ENCODE measurements at places on chromosomes 1 and 21. TPM values are rescaled to one million over a fixed set of nuclear protein-coding genes. Genes with fewer than 3 reads are reported as not detected.

DNA sequence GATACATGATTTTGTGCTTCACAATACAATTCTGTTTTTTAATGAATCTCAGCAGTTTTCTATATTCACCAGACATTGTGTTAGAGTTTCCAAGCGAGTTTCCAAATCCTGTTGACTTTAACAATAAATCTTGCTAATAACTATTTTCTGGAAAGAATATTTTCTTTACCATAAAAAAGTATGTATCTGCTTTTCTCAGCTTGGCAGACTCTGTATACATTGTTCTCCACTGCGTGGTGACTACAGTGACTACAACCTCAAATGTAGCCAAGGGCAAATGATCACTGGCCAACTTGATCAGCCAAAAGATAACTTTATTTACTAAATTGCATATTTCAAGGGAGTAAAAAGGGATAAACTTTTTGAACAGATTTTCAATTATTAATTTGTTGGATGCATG lies 325.9 kb upstream of the ADAMTS5 start:
- no peaks in the 10 kb centered on the region for H3K4me1 ChIP-seq
- no peak for DNase-seq
- no peak overlapping the region for H3K27ac ChIP-seq
- H3K4me3 ChIP-seq: no peak overlapping the region
- H3K36me3 ChIP-seq: no peaks in the 10 kb centered on the region
- H3K27me3 ChIP-seq: no peaks in the 10 kb centered on the region

DNA sequence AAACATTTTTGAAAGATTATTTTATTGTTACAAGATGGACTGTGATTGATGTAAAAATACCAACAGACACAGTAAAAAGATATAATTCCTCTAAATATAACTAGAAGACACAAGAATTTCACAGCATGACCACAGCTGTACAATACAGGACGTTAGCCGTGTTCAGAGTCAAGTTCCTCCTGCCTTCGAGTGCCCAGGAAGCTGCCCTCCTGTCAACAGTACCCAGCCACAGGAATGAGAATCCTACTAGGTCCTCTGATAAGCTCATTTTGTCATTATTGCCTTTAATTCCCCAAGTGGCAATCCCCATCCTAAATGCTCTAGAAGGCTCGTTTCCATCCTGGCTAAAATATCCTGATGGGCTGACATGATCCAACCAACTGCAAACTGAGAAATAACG lies 16.4 kb upstream of the CAPN2 start:
- H3K27me3 ChIP-seq: no peaks in the 10 kb centered on the region
- H3K36me3 ChIP-seq: no peaks in the 10 kb centered on the region
- no peak overlapping the region for H3K27ac ChIP-seq
- H3K4me3 ChIP-seq: no peak overlapping the region

GRCh38 chr1:145740269-145740668 lies 21.0 kb downstream of the CD160 start:
- peak overlapping the region; percentile 86 for H3K27ac ChIP-seq
- H3K4me3 ChIP-seq: no peak overlapping the region
- H3K36me3 ChIP-seq: peaks cover 14% of the 10 kb centered on the region
- H3K4me1 ChIP-seq: peaks cover 36% of the 10 kb centered on the region
- peak; percentile 93 for DNase-seq

- DNase-seq: no peak
- peaks cover 14% of the 10 kb centered on the region for H3K4me1 ChIP-seq
- no peaks in the 10 kb centered on the region for H3K36me3 ChIP-seq
- no peaks in the 10 kb centered on the region for H3K27me3 ChIP-seq
- H3K27ac ChIP-seq: no peak overlapping the region
- H3K4me3 ChIP-seq: no peak overlapping the region
These were observed 110.7 kb downstream of the ROR1 start for GRCh38 chr1:63884486-63884885.

DNA sequence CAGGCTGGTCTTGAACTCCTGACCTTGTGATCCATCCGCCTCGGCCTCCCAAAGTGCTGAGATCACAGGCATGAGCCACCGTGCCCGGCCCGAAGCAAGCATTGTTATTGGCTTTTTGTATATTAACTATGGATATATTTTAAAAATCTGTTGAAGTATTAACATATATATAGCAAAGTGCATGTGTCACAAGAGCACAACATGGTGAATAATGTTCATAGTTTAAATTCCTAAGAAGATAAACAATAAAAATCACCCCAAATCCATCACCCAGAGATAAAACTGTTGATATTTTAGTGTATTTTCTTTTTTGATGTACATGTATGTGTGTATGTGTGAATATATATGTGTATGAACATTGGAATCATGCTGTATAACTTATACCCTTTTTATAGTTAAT lies 9.1 kb upstream of the FOXE3 start:
- H3K27me3 ChIP-seq: no peaks in the 10 kb centered on the region
- H3K4me3 ChIP-seq: no peak overlapping the region
- H3K27ac ChIP-seq: no peak overlapping the region
- H3K36me3 ChIP-seq: no peaks in the 10 kb centered on the region

DNA sequence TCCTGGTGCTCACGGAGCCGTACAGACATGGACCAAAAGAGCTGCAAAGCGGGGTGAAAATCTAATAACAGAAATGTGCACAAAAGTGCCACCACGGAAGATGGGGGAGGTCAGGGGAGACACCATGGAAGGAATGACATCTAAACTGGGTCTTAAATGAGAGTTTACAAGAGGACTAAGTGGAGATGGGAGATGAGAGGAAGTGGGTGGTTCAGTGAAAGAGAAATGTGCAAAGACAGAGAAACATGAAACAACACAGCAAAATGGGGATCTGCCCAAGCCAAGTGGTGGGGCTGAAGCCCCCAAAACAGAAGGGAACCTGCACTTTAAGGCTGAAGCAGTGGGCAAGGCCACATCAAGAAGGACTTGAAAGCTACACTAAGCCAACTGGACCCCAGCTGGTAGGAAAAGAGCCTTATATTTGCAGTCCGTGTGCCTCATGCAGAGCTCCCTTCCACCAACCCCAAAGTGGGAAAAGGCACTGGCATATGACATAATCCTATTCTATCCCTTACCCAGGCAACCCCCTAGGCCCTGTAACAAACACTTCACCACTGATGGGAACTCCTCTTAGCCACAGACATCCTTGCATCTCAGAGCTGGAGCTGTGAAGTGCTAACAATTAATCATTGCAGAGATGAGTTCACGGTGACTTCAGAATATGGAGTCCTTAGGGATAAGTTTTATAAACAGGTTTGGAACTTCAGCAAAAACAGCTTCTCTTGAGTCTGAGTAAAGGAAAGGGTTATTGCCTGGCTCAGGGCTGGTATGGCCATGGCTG lies 198.6 kb upstream of the EDN2 start:
- no peak overlapping the region for H3K4me3 ChIP-seq
- DNase-seq: no peak
- peaks cover 10% of the 10 kb centered on the region for H3K4me1 ChIP-seq
- H3K36me3 ChIP-seq: no peaks in the 10 kb centered on the region
- H3K27ac ChIP-seq: no peak overlapping the region

DNA sequence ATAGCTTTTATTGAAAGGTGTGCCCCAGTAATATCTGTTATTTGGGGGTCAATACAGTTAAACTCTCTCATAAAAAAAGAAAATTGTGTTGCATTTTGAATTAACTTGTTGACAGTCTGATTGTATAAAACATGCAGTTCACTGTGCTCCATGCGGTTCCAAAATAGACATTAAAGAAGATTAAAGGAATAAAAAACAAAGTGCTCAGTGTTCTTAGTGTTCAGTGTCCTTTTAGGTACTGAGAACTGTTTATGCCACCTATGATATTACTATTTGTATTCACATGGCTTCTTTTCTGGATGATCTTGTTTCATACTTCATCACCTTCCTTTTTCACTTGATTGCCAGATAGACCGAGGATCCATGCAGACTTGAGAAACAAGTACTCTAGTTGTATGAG lies 15.3 kb upstream of the SGIP1 start:
- no peak overlapping the region for H3K27ac ChIP-seq
- H3K27me3 ChIP-seq: no peaks in the 10 kb centered on the region
- H3K4me3 ChIP-seq: no peak overlapping the region

DNA sequence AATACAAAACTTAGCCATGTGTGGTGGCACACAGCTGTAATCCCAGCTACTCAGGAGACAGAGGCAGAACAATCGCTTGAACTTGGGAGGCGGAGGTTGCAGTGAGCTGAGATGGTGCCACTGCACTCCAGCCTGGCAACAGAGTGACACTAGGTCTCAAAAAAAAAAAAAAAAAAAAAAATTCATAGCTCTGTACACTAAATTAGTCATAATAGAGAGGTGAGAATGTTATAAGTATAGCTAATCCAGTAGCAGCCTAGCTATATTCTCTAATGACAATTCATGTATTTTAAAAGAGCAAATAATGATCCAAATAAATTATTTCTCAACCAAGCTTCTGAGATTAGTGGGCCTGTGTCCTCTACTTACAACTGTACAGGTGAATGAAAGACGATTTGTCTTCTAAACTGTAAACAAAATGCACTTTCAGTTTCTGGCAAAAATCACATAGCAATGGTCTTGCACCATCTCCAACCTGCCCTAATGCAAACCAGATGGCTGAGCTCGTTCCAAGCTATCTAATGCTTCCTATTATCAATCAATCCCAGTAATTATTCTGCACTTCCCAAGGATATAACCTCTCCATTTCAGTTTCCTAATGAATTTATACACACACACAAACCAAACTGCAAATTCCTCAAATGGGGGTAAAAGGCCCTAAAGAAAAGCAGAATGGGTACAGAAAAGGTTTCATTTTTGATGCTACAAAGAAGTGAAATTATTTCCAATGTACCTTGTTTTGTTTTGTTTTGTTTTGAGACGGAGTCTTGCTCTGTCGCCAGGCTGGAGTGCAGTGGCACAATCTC lies 56.5 kb downstream of the GATAD2B start:
- H3K4me3 ChIP-seq: no peak overlapping the region
- no peaks in the 10 kb centered on the region for H3K4me1 ChIP-seq
- H3K27me3 ChIP-seq: no peaks in the 10 kb centered on the region

GRCh38 chr1:198124673-198125072 lies 32.1 kb upstream of the NEK7 start:
- H3K4me3 ChIP-seq: no peak overlapping the region
- H3K27me3 ChIP-seq: no peaks in the 10 kb centered on the region
- no peaks in the 10 kb centered on the region for H3K36me3 ChIP-seq
- H3K4me1 ChIP-seq: peaks cover 45% of the 10 kb centered on the region

- H3K27me3 ChIP-seq: no peaks in the 10 kb centered on the region
- H3K4me3 ChIP-seq: peak overlapping the region; percentile 77
- DNase-seq: no peak
- H3K36me3 ChIP-seq: no peaks in the 10 kb centered on the region
- H3K4me1 ChIP-seq: peaks cover 12% of the 10 kb centered on the region
- no peak overlapping the region for H3K27ac ChIP-seq
These were observed 547 bp downstream of the FOXD2 start for GRCh38 chr1:47438165-47439016.

- H3K36me3 ChIP-seq: no peaks in the 10 kb centered on the region
- no peak overlapping the region for H3K27ac ChIP-seq
- no peaks in the 10 kb centered on the region for H3K27me3 ChIP-seq
- H3K4me3 ChIP-seq: peak overlapping the region; percentile 62
These were observed 913.5 kb downstream of the MRPL39 start for GRCh38 chr21:24693779-24694178.

GRCh38 chr1:226608699-226609505 lies 60.3 kb downstream of the STUM start:
- peak; percentile 86 for DNase-seq
- H3K27me3 ChIP-seq: no peaks in the 10 kb centered on the region
- H3K4me1 ChIP-seq: no peaks in the 10 kb centered on the region
- no peak overlapping the region for H3K4me3 ChIP-seq
- no peak overlapping the region for H3K27ac ChIP-seq

GRCh38 chr1:179036844-179037465 lies 11.3 kb downstream of the FAM20B start:
- peak; percentile 80 for DNase-seq
- peaks cover 66% of the 10 kb centered on the region for H3K4me1 ChIP-seq
- no peaks in the 10 kb centered on the region for H3K27me3 ChIP-seq
- peak overlapping the region; percentile 54 for H3K4me3 ChIP-seq

Gene GCSAML
- total RNA-seq: not detected

Gene TMEM183A
- 119 TPM for total RNA-seq

Gene LCE3B
- total RNA-seq: not detected

Gene PEAR1
- 10.3 TPM for total RNA-seq

Gene AMY1A
- total RNA-seq: not detected

All from PC-3 (cell line).